ENCODE measurements at places on chromosomes 5 and 9.

DNA sequence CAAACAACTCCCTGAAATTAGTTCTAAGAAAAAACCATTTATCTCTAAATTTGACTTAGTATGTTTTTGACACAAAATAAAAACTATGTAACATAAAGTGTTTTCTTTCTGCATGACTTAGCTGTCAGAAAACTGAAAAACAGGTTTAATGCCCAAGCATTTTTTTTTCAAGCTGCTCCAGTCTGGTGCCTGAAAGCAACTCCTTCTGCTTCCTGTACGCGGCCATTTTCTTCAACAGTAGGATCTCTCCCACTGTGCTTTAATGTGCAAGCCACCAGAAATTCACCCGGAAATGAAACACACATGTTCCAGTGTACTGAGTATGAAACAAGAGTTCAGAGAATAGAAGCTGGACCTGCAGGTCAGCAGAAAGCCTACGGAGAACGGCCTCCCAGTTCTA is 161.2 kb downstream of the MED27 start:
- DNase-seq: no peak

- no peak for DNase-seq
These were observed 197.3 kb downstream of the CNTLN start for GRCh38 chr9:17332115-17332514.

GRCh38 chr9:64773491-64773931 is 511.5 kb downstream of the FOXD4L5 start:
- peak; percentile 4 for DNase-seq

- peak; percentile 15 for DNase-seq
These were observed 264.1 kb downstream of the MLLT3 start for GRCh38 chr9:20358207-20358606.

- DNase-seq: no peak
These were observed 47.8 kb downstream of the WDR41 start for GRCh38 chr5:77444356-77444755.

DNA sequence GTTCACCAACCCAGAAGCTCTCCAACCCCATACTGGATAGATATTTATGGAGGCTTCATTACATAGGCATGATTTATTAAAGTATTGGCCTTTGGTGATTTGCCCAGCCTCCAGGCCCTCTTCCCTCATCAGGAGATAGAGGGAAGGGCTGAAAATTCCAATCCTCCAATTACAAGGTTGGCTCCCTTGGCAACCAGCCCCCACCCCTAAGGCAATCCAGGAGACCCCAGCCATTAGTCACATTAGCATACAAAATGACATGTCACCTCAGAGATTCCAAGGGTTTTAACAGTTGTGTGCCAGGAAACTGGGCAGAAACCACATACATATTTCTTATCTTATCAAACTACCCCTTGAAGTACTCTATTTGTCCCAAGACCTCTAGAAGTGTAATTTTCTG is 210.0 kb downstream of the HINT1 start:
- peak; percentile 43 for DNase-seq

GRCh38 chr5:150208187-150209098 is 18.6 kb downstream of the SLC6A7 start:
- no peak for DNase-seq

GRCh38 chr5:1926071-1926440 is 43.3 kb upstream of the IRX4 start:
- no peak for DNase-seq

- peak; percentile 67 for DNase-seq
These were observed 21.5 kb upstream of the ARHGAP26 start for GRCh38 chr5:142748568-142749249.

DNA sequence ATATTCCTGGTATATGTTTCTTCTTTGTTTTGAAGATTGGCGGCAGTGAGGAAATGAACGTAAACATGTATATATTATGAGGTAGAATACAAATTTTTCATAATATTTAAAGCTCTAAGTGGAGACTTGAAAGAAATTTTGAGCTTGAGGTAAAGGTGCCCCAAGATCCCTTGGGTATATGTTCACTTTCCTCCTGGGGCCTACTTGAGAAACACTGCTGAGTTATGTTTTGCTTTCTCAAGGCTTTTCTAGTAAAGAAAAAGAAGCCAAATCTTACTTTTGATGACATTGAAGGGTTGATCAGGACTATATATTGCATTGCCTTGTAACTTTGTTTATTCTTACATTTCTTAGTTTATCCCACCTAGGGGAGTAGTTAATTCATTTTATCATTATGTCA is 30.7 kb downstream of the AP3S1 start:
- no peak for DNase-seq

DNA sequence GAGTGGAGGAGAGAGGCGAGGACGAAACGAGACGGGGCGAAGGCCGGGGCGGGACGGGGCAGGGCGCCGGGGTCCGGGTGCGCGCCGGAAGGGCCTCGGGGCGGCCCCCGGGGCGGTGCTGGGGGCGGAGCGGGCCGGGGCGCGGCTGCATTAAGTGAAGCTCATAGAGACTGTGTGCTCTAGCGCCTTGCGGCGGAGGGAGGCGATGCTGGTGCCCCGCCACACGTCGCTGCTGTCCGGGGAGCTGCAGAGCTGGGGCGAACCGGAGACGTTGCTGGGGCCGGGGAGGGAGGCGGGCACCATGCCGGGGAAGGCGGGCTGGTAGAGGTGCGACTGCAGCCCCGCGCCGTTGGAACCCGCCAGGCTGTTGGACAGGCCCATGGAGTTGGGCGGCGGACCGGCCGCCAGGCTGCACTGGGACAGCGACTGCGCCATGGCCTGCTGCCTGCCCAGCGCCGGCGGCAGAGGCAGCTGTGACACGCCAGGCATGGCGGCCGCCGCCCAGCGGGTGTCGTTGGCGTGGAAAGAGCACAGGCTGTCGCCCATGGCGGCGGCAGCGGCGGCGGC is 8.3 kb downstream of the OTP start:
- peak; percentile 82 for DNase-seq

DNA sequence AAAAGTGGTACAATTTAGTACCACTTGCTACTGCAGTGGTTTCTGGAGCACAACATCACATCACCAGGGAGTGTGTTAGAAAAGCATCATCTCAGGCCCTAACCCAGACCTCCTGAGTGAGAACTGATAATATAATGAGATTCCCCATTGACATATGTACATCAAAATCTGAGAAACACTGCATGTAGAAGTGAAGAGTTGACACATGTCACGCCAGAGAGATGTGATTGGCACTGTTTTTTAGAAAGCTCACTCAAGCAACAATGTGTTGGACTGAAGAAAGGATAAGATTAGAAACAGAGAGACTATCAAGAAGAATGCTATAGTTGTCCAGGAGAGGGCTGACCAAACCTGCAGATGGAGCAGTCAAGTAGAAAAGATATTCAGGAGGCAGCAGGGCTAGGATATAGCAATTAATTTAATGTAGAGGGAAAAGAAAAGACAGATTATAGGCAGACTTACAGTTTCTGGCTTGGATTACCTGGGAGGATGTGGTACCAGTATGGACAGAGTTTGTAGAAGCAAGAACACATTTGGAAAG is 324.4 kb upstream of the ADAMTSL1 start:
- DNase-seq: no peak

- DNase-seq: no peak
These were observed 1.2 kb downstream of the ABCA2 start for GRCh38 chr9:137026828-137027227.

GRCh38 chr9:27432308-27432707 is 91.8 kb upstream of the IFNK start:
- DNase-seq: peak; percentile 87

DNA sequence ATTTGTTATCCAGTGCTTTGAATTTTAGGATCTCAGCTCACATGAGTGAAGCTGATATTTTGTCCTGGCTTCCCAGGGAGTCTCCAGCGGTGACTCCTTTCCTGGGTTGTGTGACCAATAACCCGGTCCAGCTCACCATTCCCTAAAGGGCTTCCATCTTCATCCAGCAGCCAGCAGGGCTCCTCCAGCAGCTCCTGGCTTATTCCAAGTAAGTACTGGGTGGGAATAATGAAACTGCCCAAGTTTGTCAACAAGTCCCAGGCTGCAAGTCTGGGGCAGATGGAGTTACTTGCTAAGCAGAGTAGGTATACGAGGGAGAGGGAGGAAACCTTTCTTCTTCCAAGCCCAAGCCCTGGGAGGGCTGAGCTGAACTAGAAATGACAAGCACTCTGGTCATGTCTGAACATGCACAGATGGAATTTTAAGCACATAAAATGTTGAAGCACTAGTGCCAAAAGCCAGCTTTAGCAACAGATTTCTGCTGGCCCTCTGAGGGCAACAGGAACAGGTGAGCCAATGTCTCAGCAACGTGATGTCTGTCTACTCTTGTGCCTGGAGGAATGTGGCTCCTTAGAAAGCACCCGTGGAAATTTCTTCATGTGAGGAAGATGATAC is 153.7 kb upstream of the DAPK1 start:
- DNase-seq: no peak

DNA sequence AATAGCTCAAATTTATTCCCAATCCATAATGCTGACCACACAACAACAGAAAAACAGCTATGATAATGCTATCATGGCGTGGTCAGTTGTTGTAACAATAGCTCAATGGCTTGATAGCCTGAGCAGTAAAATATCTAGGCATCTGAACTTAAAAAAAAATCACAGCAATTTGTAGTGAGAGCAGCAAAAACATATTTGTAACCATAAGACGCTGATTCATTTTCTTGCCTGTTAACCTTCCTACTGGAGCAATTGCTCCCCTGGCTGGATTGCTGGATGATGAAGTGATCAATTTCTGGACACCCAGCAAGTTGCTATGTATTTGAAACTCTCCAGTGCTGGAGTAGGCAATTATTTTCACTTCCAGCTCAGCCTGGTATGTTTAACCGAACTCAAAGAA is 115.1 kb downstream of the PCSK1 start:
- DNase-seq: no peak

- DNase-seq: no peak
These were observed 106.0 kb downstream of the HACD4 start for GRCh38 chr9:20925256-20926045.

GRCh38 chr9:89528540-89528939 is 30.6 kb upstream of the SEMA4D start:
- DNase-seq: no peak

DNA sequence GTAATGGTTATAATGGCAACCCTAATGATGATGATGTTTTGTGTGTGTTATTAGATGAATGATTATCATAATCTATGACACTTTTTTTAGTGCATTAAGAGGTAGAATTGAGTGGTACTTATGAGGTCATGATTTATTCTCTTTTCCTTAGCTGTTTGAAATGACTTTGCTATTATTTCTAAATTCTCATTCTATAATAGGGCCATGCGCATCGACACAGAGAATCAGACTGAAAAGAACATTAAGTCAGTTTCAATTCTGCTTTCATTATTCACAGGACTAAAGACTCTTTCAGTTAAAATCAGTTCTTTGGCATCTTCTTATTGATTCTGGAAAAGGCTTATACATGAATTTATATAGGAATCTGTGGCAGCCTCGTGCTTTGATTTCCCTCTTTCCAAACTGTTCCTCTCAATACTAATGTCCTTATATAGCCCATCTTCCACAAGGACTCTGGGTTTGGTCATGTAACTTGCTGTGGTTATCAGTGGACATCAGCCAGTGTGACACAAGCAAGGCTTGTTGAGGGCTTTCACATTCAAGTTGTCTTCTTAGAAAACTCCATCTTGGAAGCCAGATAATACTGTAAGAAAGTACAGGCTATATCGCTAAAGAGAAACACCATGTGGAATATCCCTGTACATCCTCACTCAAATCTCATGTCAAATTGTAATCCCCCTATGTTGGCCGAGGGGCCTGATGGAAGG is 140.3 kb upstream of the CHD1 start:
- DNase-seq: no peak

DNA sequence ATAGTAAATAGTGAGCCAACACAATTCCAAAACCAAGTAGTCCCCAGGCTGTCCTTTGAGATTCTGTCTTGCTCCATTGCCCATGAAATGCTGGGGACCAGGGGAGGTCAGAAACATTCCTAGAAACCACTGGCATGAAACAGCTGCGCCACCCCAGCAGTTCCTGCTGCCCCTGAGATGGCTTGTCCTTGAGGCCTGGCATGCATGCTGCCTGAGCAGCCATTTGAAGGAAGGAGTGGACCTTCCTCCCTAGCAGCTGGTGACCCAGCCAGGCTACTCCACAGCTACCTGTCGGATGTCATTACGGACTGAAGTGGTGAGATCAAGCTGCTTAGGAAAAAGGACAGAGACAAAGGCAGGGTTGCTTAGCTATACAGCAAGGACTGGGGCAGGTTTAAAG is 260.6 kb downstream of the DENND1A start:
- no peak for DNase-seq

- no peak for DNase-seq
These were observed 3.4 kb downstream of the TLE1 start for GRCh38 chr9:81685763-81686613.

DNA sequence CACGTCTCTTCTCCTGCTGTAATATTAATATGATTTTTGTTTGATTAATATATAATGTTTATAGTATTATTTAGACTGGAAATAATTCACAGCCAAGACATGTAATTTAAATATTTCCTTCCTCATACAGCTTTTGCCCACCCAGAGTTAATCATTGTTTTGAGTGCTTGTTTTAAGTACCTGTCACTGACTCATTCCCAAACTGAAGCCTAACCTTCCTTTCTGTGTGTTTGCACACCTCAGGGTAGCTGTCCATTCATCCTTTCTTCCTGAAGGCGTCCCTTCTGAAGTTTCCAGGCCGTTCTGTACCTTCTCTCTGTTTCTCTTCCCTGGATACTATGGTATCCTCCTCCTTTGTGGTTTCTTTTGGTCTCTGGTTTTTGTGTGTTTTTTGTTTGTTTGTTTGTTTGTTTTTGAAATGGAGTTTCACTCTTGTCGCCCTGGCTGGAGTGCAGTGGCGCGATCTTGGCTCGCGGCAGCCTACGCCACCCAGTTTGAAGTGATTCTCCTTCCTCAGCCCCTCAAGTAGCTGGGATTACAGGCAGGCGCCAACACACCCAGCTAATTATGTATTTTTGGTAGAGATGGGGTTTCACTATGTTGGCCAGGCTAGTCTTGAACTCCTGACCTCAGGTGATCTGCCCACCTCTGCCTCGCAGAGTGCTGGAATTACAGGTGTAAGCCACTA is 312.4 kb downstream of the DOCK8 start:
- DNase-seq: no peak

DNA sequence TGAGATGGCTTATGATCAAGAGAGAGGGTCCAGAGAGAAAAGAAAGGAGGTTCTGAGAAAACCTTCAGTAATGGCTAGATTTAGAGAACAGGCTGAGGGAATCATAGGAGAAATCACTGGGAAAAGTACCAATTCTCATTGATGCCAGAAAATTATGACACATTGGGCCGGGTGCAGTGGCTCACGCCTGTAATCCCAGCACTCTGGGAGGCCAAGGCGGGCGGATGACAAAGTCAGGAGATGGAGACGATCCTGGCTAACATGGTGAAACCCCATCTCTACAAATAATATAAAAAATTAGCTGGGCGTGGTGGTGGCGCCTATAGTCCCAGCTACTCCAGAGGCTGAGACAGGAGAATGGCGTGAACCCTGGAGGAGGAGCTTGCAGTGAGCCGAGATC is 29.5 kb upstream of the PLIN2 start:
- DNase-seq: no peak

- peak; percentile 28 for DNase-seq
These were observed 195.2 kb upstream of the PTGER4 start for GRCh38 chr5:40484495-40484894.

DNA sequence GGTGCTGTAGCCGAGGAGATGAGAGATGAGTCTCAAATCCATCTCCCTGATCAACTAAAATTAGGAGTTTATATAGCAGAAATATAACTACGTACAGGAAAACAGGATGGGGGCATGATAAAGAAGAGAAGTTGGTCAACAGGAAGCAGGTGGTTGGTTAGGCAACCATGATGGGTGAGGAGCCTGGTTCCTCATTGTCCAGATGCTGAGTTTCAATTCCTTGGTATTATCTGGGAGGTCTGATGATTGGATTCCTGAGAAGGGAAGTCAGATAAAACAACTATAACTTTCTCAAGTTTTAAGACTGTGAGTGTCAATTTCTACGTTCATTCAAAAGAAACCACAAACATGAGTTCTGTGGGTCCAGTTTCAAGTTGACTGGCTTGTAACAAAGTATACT is 323.9 kb downstream of the MTRR start:
- DNase-seq: peak; percentile 35
